ENCODE measurements at places on chromosomes 16 and 17.

DNA sequence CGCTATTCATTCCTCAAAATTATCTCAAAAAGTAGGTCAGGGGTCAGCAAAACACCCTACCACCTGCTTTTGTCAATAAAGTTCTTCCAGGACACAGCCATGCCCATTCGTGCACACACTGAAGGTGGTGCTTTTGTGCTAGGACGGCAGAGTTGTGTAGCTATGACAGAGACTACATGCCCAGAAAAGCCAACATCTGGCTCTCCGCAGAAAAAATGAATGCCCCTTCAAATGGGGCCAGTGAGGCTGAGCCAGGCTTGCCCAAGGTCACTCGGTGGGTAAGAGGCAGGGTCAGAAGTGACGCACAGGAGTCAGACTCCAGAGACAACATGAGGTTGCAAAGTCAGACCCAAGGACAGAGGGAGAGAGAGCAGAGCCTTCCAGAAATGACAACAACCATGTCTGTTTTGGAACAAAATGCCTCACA, 200.1 kb downstream of the XYLT1 start:
- DNase-seq: no peak

GRCh38 chr17:43332230-43332629, 66.6 kb upstream of the ARL4D start:
- DNase-seq: no peak

GRCh38 chr16:27717726-27718125, 167.8 kb downstream of the KATNIP start:
- no peak for DNase-seq

DNA sequence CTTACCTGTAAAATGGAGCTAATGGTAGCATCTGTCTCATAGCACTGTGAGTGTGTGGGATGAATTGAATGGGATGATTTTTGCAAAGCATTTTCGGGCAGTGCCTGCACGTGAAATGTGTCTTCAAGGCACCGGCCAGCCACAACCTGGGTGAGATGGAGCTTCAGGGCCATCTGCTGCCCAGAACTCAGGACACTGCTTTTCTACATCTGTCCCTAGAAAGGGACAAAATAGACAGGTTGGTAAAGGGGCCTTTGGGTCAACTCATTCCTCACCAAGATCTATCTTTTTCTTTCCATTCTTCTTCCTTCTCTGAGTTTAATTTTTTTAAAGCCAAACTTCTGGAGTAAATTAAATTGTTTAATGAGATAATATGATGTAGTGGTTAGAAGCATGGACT, 106.5 kb downstream of the UTP18 start:
- DNase-seq: no peak

DNA sequence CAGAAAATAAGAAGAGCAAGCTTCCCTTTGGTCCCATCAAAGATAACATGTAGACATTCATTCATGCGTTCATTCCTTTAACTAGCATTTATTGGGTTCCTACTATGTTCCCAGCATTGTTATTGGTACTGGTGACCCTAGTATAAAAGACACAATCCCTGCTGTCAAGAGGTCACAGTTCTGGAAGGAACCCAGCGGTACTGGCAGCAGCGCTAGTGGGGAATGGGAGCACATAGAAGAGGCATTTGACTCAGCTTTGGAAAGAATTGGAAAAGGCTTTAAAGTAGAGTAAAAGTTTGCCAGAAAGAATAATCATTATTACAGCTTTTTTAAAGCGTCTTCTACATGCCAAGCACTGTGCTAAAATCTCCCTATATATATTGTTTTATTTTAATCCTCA, 41.7 kb upstream of the NF1 start:
- DNase-seq: no peak

DNA sequence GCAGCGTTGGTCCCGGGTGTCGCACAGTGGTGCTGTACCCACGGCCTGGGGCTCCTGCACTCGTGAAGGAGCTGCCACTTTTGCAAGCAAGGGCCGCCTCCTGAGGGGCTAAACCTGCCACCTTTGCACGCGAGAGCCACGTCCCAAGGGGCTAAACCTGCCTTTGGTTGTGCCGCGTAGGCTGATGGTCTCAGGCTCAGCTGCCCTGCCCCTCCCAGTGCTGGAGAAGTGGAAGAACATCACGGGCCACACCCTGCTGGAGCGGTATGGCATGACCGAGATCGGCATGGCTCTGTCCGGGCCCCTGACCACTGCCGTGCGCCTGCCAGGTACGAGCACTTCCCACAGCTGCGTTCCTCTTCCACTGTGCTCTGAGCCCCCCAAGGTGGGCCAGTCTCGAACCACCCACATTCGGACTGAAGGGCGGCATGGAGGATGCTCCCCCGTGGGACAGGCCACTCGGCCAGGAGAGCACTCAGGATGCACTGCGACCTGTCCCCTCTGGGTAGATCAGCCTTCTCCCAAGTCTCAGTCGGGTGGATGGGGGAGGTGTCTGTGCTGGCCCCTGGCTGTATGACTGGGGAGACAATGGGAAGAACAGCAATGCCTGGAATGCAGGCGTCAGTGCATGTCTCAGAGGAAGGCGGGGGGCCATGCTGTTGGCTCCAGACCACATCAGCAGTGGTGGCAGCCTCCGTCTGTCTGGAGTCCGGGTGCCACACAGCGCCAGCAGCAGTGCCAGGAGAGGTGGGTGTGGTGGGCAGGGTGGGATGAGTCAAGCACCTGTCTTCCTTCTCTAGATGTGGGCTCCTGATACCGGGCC, 20.7 kb downstream of the ACSF3 start:
- DNase-seq: no peak

GRCh38 chr16:17348042-17348783, 122.5 kb downstream of the XYLT1 start:
- no peak for DNase-seq

DNA sequence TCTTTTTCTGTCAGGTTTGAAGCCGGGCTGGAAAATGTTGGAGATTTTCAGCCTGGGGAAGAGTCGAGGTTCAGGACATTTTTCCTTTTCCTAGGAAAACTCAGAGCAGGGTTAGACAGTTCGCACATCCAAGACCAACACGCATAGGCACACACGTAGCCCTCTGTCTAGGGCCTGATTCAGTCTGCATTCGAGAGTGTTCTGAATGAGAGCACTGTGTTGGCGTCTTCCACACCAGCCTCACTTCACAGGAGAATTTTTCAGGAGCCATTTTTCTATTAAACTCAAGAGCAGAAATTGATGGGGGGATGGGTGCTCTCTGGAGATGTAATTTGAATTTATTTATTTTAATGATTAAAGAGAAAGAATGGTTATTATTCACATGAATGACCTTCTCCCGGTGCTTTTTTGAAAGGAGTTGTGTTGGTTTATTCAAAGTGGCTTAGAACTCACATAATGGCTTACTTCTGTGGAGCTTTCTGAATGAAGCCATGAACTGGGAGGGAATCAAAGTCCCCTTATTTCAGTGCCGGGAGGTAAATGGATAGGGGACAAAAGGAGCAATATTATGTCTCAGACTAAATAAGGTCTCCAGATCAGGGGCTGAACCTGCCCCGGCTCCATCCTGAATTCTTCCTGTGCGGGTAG, 194.3 kb downstream of the CCDC182 start:
- DNase-seq: no peak

- no peak for DNase-seq
Measured at GRCh38 chr17:8072729-8073461, 14.6 kb downstream of the ALOX12B start.

GRCh38 chr17:78527345-78527744, 49.9 kb downstream of the DNAH17 start:
- DNase-seq: no peak

- DNase-seq: no peak
Measured at GRCh38 chr17:81551458-81552243, 502 bp downstream of the FAAP100 start.

GRCh38 chr16:68074850-68075555, 10.2 kb upstream of the NFATC3 start:
- DNase-seq: no peak

DNA sequence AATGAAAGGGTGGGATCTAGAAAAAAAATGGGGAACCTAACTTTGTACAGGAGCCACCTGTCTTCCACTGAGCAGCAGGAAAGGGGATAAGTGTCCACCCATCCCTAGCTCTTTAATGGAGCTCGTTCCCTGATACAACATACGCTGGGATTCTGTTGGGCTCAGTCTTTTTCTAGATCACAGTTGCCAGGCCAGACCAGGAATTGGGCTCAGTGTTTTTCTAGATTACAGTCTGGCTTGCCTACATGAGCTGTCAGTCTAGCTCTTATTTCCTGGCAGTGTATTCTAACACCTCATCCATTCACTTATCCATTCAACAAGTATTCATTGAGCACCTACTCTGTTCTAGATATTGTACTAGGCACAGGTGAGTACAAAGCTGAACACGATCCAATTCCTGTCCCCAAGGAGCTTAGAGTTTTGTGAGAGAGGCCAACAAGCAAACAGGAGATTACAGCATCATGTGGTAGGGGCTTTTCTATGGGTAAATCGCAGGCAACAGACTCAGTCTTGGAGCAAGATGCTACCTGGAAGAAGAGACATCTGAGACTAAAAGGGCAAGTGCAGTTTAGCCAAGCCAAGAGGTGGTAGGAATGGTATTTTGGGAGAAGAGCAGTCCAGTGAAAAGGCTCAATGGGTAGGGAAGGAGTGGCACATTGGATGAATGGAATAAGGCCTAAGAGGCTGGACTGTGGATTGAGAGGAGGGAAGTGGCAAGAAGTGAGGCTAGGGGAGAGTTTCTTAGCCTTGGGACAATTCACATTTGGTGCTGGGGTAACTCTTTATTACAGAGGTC, 138.0 kb upstream of the HS3ST2 start:
- DNase-seq: no peak

GRCh38 chr16:70410734-70411133, 28.2 kb downstream of the ST3GAL2 start:
- no peak for DNase-seq

- no peak for DNase-seq
Measured at GRCh38 chr16:70759666-70760065, 41.3 kb downstream of the VAC14 start.

DNA sequence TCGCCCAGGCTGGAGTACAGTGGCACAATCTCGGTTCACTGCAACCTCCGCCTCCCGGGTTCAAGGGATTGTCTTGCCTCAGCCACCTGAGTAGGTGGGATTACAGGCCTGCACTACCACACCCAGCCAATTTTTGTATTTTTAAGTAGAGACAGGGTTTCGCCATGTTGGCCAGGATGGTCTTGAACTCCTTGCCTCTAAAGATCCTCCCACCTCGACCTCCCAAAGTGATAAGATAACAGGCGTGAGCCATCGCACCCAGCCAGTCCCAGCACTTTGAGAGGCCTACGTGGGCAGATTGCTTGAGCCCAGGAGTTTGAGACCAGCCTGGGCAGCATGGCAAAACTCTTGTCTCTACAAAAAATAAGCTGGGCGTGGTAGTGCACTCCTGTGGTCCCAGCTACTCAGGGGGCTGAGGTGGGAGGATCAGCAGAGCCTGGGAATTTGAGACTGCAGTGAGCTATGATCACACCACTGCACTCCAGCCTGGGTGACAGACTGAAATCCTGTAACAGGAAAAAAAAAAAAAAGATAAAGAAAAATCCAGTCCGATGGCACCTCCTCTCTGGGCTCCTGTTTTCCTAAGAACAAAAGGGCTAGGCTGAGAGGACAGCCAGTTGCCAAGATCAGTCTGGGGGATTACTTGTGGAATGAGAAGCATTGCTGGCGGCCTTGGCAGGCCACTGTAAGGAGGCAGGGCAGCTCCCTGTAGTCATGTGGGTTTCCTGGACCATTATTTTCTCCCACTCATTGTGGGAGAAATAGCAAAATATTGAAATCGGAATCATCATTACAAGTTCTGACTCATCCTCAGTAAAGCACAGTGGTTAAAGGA, 3.0 kb upstream of the PIPOX start:
- no peak for DNase-seq

DNA sequence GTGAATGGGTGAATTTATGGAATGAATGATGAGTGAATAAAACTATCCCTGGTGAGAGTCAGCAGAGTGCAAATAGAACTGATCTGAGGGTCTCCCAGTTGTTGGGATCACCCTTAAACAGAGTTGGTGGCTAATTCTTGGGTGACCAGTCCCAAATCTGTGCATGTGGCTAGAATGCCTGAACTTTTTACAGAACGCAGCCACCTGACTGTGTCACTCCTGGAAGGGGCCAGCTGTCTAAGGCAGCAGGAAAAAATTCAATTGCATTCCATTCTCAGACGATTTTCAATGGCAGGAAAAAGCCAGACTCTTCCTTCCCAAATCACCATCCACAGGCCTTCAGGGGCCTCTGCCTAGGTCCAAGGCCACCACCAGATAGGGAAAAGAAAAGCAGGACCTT, 43.5 kb downstream of the BEAN1 start:
- no peak for DNase-seq

GRCh38 chr17:63382826-63383225, 63.3 kb downstream of the CYB561 start:
- DNase-seq: no peak

- DNase-seq: no peak
Measured at GRCh38 chr16:2199095-2199494, 2.7 kb upstream of the CASKIN1 start.

GRCh38 chr16:68287276-68288251, 23.2 kb downstream of the SLC7A6OS start:
- DNase-seq: no peak

- no peak for DNase-seq
Measured at GRCh38 chr17:71084219-71084618, 914.9 kb downstream of the KCNJ2 start.

GRCh38 chr17:29124135-29124924, 55.9 kb downstream of the MYO18A start:
- no peak for DNase-seq

Data from stimulated activated CD8-positive, alpha-beta memory T cell treated with anti-CD3 and anti-CD28 coated beads, Interleukin-4, amount 100 ng/mL, for 1 hour (primary cell).